ENCODE measurements at places on chromosomes 4 and X. TPM values are rescaled to one million over a fixed set of nuclear protein-coding genes. Genes with fewer than 3 reads are reported as not detected.

The CCSER1 gene
- 1.4 TPM for total RNA-seq

The TENM3 gene
- 7.7 TPM for total RNA-seq

The HTN1 gene
- total RNA-seq: not detected

The TMEM47 gene
- total RNA-seq: 2.0 TPM

The TRPC5OS gene
- total RNA-seq: not detected

The INPP4B gene
- 12.4 TPM for total RNA-seq

The P2RY4 gene
- 0.21 TPM for total RNA-seq

The CLGN gene
- not detected for total RNA-seq

The KLHL15 gene
- 2.9 TPM for total RNA-seq

Measured in airway epithelial cell (primary cell).